Cerebellar nuclear complex (tissue), 1 donor: ENCODE measurements at places on chromosomes 3 and 15.

DNA sequence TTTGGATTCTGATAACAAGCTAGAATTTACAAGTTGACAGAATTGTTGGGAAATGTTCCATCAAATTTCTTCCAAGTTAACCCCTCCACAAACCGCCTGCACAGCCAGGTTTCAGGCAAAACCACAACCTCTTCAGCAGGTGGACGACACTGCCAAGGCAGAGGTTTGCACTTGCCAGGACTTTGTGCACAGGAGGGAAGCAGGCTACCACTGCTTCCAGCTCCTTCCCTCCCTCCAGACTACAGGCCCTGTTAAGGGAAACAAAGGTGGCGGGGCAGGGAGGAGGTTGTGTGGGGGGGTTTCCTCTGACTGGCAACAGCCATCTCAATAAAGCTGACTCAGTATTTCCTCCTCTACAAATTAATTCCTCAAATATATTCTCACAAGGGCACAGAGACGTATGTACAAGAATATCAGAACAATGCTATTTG is 42.2 kb downstream of the TBC1D2B start:
- no peak for DNase-seq

DNA sequence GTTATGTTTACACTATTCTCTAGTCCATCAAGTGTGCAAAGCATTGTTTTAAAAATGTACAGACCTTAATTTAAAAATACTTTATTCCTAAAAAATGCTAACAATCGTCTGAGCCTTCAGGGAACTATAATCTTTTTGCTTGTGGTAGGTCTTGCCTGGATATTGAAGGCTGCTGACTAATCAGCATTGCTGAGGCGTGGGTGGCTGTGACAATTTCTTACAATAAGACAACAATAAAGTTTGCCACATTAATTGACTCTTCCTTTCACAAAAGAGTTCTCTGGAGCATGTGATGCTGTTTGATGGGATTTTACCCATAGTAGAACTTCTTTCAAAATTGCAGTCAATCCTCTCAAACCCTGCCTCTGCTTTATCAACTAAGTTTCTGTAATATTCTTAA is 384.0 kb upstream of the TGFBR2 start:
- DNase-seq = no peak

GRCh38 chr3:140292684-140293083 is 357.7 kb downstream of the CLSTN2 start:
- DNase-seq = no peak

GRCh38 chr3:10496121-10496863 is 9.1 kb downstream of the ATP2B2 start:
- no peak for DNase-seq

GRCh38 chr3:42610976-42611375 is 10.5 kb downstream of the NKTR start:
- no peak for DNase-seq

- DNase-seq = no peak
Measured at GRCh38 chr15:36334059-36334458, 245.4 kb upstream of the CDIN1 start.

GRCh38 chr15:46997501-46997900 is 719.8 kb upstream of the SEMA6D start:
- no peak for DNase-seq

- no peak for DNase-seq
Measured at GRCh38 chr3:48561045-48561736, 2.4 kb downstream of the UCN2 start.

GRCh38 chr3:141699897-141700296 is 38.2 kb upstream of the RNF7 start:
- DNase-seq = no peak

DNA sequence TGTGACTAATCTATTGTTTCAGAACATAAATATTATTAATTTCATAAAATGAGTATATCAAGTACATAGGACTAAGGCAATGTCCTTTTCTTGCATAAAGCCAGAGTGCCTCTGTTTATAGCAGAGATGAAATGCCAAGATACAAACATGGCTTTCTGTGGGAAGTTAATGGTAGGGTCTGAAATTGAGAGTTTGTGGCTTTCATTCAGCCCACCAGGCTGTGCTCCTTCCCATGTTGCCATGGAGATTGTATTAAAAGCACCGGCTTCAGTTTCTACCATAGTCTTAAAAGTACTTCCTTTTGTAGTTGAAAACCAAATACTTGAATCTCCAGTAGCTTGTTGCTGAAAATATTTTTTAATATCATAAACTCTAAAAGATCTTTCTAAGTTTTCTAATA is 114.0 kb downstream of the LRRC28 start:
- no peak for DNase-seq

DNA sequence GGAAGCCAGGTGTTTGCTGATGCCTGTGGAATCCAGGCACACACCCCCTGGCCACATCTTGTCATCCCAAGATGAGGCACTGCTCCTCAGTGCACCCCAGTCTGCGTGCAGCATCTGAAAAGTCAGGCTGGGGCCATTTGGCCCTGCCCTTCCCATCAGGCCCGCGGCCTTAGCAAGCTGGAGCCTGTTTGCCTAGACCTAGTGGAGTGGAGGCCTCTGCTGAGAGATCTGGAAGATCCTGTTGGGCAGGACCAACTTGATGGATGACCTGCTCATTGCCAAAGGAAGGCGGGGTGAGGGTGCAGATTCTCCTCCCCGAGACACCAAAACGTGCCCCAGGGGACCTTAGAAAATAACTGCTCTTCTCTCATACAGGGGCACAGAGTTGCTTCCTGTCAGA is 220.2 kb downstream of the SHQ1 start:
- DNase-seq = no peak

GRCh38 chr15:38885001-38885400 is 320.4 kb upstream of the RASGRP1 start:
- DNase-seq = no peak

- DNase-seq = no peak
Measured at GRCh38 chr3:187880441-187880840, 135.2 kb upstream of the BCL6 start.

DNA sequence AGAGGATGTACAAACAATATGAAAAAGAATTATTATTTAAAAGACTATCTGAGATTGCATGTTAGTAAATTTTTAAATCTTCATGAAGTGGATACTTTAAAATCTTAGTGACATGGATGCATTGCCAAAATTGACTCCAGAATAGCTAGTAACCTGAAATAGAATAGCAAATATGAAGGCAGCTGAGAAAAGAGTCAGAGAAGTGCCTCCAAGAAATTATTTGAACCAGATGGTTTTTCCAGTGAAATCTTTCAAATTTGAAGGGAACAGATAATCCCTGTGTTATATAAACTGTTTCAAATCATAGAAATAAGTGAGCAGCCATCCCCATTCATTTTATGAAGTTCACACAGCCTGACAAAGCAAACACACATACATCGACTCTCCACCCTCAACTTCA is 29.6 kb downstream of the FSIP1 start:
- DNase-seq = no peak

GRCh38 chr3:123330441-123330991 is 118.4 kb downstream of the ADCY5 start:
- no peak for DNase-seq
